ENCODE measurements at places on chromosomes 5 and 9. TPM values are rescaled to one million over a fixed set of nuclear protein-coding genes. Genes with fewer than 3 reads are reported as not detected.

Gene CENPP
- 3.5 TPM for total RNA-seq

- no peak for DNase-seq
Measured at GRCh38 chr9:137823986-137824771, 53.4 kb upstream of the CACNA1B start.

GRCh38 chr5:18888821-18889220 lies 1099.2 kb downstream of the CDH18 start:
- DNase-seq: no peak

GRCh38 chr5:160550075-160550474 lies 128.4 kb downstream of the PTTG1 start:
- no peak for DNase-seq

DNA sequence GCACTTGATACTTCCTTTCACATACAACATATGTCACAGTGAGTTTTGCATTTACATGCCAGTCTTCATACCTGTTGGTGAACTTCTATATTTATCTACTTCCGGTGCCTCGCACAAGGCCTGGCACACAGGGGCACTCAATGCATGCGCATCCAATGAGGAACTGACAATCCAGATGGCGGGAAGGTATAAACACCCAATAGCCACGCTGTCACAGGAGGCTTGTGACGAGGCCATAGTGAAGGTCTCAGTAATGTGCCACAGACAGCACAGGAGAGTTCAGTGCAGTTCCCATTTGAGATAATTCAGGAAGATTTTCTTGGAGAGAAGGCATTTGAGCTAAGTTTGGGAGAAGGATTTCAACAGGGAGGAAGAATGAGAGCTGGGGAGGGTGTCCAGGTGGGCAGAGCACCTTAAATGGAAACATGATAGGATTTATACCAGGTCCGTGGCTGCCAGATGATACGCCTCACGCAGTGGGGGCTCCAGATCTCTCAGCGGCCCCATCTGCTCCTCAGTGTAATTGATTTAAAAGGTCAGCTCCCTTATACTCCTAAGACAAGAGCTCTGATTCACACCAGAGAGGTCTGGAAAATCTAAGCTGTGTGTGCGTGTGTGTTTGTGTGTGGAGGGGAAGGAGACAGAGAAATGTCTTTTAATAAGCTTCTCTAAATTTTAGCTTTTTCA lies 206.2 kb downstream of the DCP2 start:
- no peak for DNase-seq

- DNase-seq: no peak
Measured at GRCh38 chr5:109936996-109937395, 247.3 kb downstream of the MAN2A1 start.

DNA sequence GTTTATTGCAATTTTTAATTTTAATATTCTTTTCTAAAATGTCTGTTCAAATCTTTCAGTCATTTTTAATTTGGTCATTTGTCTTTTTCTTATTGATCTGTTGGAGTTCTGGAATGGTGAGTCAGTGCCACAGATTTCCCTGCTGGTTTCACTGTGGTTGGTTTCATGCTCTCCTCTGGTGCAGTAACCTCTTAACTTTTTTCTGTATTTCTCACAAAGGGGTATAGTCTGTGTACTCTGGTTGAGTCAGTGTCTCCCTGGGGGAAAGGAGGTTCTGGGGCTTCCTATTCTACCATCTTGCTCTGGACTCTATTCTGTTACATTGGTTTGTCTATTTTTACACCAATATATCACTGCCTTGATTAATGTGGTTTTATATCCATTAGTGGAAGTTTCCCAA lies 178.8 kb downstream of the CSNK1G3 start:
- no peak for DNase-seq

Measured in stomach (tissue), 19 donors.